Activated CD4-positive, CD25-positive, alpha-beta regulatory T cell treated with anti-CD3 and anti-CD28 coated beads, Interleukin-2, amount 50 U/mL, for 16 hours (primary cell): ENCODE measurements at places on chromosomes 7 and 10.

DNA sequence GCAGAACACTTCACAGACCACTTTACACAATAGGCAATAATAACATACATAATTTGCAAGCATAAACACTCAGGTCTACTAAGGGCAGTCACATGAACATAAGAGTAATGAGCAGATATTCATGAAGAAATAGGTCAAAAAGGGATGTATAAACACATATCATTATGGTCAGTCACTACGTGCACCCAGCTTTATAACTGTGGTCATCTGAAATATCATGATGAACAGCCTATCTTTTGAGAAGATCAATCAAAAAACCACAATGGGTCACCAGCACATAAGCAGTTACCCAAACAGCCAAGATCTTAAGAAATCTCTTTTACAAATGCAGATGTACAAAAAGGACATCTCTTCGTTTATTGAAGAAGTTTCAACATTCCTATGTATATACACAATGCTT is 35.5 kb upstream of the DRGX start:
- DNase-seq = no peak

DNA sequence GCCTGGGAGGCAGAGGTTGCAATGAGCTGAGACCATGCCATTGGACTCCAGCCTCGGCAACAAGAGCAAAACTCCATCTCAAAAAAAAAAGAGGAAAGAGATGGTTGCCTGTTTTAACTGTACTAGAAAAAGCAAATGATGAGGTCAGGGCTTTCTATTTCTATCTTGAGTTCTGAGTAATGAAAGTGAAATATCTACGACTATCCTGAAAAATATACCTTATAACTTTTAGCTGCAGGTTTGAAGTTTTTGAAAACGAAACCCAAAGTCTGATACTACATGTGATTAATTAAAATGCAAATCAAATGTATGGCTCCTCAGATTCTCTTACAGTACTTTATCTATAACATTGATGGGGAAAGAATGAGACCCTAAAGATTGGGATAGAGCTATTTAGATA is 636.2 kb upstream of the LRRN3 start:
- no peak for DNase-seq

DNA sequence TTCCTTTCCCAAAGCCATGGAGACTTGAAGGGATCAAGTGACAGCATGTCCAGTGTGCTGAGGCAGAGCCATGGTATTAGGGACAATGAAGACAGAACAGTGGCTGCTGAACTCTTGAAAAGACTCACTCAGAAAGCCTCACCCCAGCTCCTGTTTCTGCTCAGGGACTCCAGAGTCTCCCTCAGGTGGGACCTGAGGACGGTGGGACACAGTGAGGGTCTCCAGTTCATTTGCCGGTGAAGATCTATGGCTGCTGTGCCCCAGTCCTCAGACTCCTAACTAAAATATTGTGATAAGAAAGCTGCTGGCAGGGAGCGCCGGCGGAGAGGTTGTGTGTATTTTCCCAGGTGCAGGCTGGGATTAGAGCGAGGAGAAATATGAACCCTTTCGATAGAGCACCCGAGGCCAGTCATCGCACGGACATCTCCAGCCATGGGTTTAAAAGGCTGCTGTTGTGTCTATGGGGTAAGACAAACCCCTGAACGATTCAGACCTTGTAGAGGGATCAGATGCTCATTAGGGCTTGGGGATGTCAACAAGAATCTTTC is 57.2 kb downstream of the C7orf25 start:
- no peak for DNase-seq

DNA sequence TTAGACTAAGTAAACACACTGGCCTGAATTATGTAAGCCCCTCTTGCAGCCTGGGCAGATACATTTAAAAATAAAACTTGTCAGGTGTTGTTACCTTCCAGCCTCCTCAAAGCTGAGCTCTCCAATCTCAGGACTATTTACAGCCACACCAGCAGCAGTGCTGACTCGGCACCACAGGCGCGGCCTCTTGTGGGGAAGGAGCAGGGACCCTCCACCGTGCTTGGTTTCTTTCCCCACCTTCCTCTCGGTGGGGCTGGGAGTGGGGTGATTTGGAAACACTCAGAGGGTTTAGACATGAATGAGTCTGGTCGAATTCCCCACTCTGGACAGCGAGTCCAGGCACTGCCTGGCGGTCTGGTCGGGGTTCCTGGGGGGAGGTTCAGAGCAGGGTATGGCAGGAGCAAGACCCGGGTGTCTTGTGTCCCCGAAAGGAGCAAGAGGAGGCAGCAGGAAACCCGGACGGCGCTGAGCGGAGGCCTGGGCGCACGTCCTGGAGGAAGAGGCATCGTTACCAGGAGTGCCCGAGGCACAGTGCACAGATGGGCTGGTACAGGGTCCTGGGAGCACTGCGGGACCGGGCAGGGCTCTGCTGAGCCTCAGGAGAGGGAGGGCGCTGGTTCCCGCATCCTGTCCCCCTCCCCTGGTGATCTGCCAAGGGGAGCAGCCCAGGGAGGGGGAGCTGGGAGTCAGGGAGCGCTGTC is 29.2 kb upstream of the CFAP46 start:
- DNase-seq = no peak

- DNase-seq = no peak
Measured at GRCh38 chr7:33091641-33092191, 17.5 kb downstream of the RP9 start.

GRCh38 chr7:54014765-54015164 is 527.4 kb upstream of the VSTM2A start:
- DNase-seq = no peak

DNA sequence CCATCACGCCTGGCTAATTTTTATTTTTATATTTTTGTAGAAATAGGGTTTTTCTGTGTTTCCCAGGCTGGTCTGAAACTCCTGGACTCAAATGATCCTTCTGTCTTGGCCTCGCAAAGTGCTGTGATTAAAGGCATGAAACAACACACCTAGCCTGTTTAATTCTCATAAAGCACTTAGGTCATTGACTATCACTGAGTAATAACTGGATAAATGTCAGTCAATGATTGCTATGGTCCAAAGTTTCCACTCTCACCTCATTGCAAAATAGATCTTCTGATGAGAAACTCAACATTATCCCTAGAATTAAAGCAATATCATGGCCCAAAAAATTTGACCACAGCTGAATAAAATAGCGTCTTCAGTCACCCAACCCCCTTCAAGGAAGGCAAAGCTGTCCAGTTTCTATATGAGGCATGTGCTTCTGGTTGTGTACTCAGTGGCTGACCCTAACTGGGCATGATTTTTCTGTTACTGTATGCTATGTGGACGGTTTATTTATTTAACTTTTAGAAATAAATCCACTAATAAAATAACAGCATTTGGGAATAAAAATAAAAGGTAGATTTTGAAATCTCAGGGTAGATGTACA is 86.5 kb upstream of the LRRN3 start:
- no peak for DNase-seq

- DNase-seq = no peak
Measured at GRCh38 chr10:104059364-104059763, 26.3 kb downstream of the COL17A1 start.
